Keratinocyte (primary cell): ENCODE measurements at places on chromosomes 13 and 19.
A peak's percentile ranks its signal among the peaks of the same experiment; 100 is the strongest.

DNA sequence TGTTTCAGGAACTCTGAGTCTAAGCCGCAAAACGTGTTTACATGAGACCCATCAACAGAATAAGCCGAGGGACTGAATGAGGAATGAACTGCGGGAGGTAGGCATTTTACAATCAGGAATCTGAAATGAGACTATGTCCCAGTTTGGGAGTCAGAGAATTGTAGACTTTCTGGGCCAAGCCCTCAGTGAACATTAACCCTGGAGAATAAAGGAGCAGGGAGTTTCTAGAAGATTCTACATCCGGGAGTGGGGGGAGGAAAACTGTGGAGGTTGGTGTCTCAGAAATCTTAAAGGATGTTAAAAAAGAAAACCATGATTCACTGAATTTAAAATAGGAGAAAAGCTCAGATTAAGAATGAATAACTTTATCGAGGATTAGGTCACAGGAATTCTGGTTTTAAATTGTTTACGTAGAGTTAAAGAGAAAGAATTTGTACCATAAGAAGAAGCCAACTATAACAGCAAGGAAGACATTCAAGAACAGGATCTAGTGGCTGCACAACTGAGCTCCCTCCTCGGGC, 18.5 kb downstream of the RFX2 start:
- no peak for DNase-seq

GRCh38 chr19:23263870-23264590, 13.8 kb upstream of the ZNF724 start:
- no peak for DNase-seq

DNA sequence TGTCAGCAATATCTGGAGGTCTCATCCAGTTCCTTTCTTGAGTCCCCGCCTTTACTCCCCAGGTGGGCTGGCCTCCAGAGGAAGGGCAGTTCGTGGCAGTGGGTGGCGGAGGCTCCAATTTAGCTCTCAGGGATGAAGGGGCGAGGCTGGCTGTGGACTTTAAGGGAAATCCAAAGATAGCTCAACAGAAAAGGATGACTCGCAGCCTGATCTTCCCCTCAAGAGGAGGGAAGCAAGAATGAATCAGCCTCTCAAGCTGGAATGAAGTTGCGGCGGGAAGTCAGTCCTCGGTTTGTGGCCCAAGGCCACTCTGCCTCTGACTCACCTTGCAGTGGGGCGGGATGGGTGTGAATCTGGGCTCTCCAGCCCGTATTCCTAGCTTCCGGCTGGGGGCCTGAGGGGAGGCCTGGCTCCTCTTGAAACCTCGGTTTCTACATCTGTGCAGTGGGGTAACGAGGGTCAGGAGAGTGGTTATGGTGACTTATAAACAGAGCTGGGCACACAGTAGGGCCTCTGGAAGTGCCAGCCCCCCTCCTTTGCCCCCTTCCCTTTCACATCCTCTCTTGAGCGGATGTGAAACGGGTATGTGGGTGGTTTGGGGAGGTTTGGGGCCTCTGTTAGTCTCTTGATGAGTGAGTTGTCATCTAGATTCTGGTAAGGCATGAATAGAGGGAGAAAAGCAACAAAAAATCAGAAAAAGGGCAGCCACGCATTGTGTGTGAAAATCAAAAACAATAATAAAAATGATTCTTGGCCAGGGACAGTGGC, 10.5 kb upstream of the SMG9 start:
- DNase-seq: peak; percentile 95

- DNase-seq: no peak
Observed at GRCh38 chr19:1251330-1252220, 3.2 kb downstream of the MIDN start.

DNA sequence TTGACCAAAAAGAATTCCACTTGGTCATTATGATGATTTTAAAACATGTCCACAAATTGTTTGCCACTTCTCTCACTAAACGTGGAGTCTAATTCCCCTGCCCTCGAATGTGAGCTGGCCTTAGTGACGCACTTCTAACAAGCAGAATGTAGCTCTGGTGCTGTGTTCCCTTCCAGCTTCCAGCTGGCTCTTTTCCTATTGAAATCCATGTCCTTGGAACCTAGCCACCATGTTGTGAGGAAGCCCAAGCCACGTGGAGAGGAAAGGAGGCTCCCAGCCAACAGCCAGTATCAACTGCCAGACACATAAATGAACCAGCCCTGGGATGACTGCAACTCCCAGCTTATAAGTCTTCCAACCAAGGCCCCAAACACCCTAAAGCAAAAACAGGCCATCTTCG, 23.6 kb upstream of the CEBPA start:
- no peak for DNase-seq

DNA sequence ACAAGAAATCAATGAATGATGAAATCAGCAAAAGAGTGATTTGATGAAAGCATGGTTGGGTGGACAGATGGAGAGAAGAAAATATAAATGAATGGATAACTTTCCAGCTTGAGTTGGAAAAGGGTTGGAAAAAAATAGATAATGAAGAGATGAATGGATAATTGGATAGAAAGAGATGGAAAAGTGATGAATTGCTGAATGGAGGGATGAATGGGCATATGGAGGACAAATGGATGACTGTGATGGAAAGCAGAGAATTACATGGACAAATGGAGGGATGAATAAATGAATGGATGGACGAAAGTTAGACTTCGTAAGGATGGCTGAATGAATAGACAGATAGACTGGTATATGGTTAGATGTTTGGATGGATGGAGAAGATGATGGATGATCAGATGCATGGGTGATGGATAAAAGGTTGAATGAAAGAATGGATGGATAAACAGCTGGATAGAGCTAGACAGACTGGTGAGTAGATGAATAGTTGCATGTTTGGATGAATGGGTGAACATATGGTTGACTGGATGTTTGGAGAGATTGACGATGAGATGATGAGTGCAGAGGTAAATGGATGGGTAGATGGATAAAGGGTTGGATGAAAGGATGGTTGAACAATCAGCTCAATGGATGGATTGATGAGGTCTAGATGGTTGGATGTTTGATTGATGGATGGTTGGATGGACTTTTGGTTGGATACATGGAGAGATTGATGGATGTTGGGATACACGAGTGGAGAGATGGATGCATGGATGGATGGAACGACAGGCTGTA, 11.8 kb downstream of the LGALS7B start:
- DNase-seq: no peak
